ELF-1 (cell line): ENCODE measurements at places on chromosomes 7 and 10.

- no peak for DNase-seq
These were observed 269.3 kb downstream of the POLR1F start for GRCh38 chr7:19439517-19439916.

DNA sequence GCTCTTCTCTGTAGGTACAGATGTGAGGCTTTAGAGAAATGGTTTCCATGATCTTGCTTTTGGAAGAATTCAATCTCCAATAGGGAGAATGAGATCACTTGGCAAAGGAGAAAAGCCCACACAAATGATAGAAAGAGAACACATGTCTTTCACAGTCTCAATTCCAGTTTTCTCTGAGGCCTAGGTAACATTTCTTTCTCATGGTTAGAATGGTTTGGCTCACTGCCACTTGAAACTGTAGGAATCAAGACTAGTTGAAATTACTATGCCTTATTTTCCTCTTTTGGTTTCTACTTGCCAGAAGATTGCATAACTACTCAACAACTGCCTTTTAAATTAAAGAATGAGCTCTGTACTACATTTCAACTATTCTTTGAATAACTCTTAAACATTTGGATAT lies 276.5 kb upstream of the TEX47 start:
- DNase-seq = no peak

DNA sequence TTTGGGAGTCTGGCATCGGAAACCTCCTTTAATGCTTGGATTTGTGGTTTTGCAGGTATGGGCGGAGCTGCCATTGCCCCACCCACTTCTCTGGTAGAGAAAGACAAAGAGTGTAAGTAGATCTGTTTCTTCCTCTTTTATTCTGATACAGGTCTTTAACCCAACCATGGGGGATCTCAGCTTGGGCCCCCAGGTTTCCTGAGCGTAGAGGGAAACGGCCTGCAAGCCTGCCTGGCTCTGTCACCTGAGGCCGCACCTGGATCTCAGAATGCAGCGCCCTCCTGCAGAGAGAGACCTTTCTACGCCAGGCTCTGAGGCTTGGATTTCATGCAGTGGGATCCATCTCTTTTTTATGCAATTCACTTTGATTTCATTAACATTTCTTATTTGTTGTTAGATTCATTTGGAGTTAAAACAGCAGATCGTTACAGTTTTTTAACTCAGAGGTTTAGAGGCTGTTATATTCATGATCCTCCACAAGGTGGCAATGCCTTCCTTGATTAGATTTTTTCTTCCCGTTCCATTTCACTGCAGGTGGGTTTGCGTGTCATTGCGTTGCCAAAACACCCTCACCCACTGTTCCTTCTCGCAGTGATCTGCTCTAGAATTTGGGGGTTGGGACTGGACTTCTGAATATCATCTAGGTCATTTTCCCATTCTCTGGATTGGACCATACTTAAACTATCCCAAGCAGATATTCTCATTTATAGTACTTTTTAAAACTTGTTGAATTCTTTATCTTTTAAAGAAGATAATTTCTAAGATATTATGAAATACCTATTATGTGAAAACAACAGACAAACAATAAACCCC lies 20.0 kb downstream of the RBM17 start:
- peak; percentile 66 for DNase-seq

- DNase-seq = no peak
These were observed 75.3 kb downstream of the ZNF92 start for GRCh38 chr7:65448816-65449504.

DNA sequence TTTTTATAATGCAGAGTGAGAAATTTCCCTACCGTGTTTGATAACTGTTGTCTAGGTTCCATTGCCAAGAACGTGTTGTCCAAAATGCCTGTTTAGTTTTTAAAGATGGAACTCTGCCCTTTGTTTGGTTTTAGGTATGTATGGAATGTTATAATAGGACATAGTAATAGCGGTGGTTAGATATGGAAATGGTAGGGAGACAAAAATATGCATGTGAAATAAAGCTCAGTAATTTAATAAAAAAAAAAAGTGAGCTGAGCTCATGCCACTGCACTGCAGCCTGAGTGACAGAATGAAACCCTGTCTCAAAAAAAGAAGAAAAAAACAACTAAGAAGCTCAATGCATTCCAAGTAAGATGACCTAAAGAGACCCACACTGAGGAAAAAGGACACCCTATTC lies 72.9 kb downstream of the ZNF783 start:
- DNase-seq = no peak

DNA sequence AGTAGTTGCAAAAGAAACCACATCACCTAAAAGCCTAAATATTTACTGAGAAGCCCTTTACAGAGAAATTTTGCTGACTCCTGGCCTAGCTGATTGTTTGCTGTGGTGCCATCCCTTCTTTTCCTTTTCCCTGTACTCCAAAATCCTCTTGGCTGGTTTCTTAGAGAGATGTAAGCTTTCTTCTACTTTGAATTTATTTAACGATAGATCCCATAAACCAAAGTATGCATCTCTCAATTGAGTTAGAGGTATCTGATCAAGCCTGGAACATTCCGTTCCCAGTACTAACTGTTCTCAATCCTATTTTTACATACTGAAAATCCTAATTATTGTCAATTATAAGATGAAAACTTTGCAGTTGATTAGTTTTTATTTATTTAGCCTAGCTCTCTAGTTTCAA lies 6.3 kb downstream of the TMEM60 start:
- no peak for DNase-seq

GRCh38 chr7:13321316-13321715 lies 633.9 kb downstream of the ARL4A start:
- no peak for DNase-seq

DNA sequence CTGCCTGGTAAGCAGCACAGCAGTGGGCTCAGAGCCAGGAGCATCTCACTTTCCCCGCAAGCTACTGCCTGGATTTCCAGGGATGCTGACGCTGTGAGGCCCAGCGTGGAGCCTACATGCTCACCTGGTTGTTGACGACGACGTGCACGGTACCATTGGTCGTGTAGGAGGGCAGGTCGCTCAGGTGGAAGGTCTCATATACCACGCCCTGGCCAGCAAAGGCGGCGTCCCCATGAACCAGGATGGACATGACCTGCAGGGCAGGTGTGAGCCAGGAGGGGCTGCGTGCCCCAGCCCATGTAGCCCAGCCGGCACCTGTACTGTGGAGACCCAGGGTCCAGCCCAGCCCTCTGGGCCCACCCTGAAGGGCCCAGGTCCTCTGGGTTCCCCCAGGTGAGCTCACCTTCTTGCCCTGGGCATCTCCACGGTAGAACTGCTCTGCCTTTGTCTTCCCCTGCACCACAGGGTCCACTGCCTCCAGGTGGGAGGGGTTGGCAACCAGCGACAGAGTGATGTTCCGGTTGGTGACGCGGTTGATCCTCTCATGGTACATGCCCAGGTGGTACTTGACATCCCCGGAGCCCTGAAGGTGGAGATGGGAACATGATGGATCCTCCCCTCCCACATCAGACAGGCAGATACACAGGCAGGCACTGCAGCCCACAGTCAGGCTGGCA lies 15.4 kb downstream of the OGDHL start:
- DNase-seq = no peak

GRCh38 chr7:25790963-25791362 lies 361.0 kb upstream of the NFE2L3 start:
- no peak for DNase-seq

DNA sequence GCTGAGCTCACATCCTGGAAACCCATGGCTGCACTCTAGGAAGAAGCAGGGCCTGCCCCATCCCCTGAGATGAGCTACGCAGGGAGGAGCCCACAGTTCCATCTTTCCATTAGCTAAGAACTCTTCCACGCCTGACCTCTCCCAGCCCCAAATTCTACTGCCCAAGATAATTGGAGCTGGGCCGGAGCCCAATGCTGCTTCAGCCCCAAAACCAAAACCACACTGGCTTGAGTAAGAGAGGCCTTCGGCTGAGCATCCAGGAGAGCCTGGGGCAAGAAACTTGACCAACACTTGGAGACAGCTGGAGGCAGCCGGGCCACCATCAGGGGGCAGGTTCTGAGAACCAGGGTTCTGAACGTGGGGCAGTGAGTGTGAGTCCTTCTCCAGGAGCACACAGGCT lies 116.1 kb upstream of the ZMIZ1 start:
- no peak for DNase-seq

DNA sequence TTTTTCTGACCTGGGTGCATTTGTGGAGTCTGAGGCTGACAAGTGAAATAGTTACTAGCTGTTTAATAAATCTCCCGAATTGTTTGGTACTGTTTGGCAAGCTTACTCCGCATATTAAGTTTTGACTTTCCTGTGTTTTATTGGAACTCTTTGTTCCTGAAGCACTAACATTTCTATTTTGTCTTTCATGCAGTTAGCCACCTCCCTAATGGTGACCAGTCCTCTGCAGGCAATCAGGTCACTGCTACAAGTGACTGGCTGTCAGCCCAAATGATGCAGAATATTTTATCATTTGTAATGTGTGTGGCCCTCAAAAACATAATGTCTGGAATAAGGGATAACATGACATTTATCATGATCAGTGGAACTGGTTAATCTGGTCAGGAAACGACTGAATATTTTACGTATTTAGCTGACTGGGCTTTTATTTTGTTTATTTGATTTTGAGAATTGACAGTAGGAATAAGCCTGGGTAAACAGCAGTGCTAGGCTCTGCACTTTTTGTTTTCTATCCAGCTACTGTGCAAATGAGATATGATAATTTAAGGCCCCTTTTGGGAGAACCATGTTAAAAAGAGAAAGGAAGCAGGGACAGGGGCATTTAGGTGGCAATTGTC lies 82.9 kb downstream of the ST7 start:
- no peak for DNase-seq

DNA sequence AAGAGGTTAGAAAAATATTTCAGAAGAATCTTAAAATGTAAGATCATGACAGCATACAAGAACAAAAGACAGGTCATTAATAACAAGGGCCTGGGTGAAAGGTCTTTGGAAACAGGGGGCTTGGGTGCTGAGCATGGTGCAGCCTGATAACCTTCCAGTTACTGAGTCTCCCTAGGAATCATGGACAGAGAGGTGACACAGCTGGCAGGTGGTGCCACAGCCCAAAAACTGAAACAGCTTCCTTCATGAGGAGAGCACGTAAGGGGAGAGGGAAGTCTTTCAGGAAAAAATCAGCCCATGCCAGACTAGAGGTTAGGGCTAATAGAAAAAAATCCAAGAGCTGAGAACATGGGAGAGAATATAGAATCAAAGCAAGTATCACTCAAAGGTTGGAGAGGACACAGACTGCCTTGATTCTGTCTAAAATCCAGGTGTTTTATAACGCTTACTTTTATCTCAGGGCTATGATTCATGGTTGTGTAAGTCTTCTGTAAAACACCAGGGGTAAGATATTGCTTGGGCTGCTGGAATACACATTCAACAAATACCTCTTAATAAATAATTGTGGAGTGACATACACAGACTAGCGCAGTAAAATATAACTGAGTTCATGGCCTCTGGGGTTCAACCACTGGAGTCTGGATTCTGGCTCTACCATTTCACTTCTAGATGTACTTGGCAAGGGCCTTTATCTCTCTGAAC lies 88.1 kb downstream of the SEMA3C start:
- no peak for DNase-seq

- no peak for DNase-seq
These were observed 9.1 kb downstream of the GBF1 start for GRCh38 chr10:102254426-102254825.

GRCh38 chr10:12873172-12873571 lies 128.3 kb downstream of the CCDC3 start:
- no peak for DNase-seq

DNA sequence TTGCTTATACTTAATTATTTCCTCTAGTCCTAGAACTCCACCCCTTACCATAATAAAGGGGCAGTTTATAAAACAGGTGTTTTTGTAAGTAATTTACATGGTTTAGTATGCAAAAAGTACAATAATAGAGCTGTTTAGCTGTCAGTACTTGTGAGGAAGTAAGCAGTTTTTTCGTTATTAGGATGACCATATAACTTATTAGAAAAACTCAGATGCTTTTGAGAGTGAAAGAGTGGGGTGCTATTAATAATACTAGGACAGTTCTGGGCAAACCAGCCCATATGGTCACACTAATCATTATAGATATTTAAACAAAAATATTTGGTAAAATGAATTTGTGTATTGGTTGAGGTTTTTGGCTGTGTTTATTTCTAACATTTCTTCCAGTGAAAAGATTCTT lies 201.9 kb upstream of the KAT6B start:
- no peak for DNase-seq

DNA sequence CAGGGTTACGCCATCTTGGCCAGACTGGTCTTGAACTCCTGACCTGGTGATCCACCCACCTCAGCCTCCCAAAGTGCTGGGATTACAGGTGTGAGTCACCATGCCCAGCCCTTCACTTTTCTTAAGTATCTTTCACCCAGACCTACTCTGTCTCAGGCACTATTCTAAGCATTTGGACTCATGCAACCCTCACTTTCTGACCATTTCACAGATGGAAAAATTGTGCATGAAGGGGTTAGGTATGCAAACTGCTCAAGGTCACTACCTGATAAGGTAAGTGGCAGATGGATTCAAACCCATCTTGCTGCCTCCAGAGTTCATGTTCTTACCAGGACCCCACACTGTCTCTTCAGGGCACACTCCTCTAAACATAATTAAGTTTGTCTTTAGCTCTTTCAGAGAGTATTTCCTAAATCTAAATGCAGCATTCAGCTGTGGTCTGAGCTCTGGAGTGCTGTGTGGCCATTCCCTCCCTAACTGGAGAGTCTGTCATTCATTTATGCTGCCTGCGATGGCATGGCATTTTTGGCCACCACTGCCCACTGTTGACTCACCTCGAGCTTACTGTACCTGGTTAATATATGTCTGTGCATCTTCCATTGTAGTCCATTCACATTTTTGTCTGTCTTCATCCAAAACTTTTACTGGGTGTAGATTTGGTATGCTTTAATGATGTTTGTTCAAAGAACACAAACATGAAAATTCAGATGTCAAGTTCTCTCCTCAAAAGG lies 88.4 kb downstream of the CCDC71L start:
- DNase-seq = no peak

- DNase-seq = peak; percentile 36
These were observed 815 bp downstream of the CCSER2 start for GRCh38 chr10:84329196-84329611.

DNA sequence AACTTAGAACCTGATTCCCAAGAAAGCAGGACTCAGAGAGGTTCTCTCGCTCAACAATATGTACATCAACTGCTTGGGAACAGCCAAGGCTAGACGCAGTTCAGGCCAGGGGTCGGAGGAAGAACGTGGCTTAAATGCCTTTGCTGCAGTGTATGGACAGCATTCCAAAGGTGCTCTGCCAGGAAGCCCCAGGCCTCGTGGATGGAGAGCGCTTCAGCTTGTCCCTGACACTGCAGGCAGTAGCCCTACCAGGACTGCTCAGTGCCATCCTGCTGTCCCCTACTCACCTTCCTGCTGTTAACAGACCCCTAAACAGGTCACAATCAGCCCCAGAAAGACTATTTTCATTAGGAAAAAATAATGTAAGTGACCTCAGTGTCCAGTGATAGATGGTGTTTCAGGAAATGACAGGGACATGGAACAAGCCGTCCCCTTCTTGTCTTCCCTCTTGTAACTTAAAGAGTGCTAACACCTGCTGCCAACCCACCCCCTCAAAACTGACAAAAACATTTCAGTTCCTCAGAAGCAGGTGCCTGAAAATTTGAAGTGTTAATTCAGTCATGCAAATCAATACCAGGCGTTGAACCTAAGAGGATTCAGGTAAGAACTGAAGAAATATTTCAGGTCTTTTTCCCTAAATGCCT lies 16.5 kb downstream of the CREB3L2 start:
- DNase-seq = peak; percentile 64
